T-cell (primary cell): ENCODE measurements at places on chromosomes 13 and 19. TPM values are rescaled to one million over a fixed set of nuclear protein-coding genes. Genes with fewer than 3 reads are reported as not detected.

GRCh38 chr13:30844548-30845296 lies 61.3 kb upstream of the MEDAG start:
- peaks cover 20% of the 10 kb centered on the region for H3K4me1 ChIP-seq
- no peaks in the 10 kb centered on the region for H3K27me3 ChIP-seq
- no peak overlapping the region for H3K4me3 ChIP-seq
- H3K27ac ChIP-seq, result no peak overlapping the region
- DNase-seq, result no peak

DNA sequence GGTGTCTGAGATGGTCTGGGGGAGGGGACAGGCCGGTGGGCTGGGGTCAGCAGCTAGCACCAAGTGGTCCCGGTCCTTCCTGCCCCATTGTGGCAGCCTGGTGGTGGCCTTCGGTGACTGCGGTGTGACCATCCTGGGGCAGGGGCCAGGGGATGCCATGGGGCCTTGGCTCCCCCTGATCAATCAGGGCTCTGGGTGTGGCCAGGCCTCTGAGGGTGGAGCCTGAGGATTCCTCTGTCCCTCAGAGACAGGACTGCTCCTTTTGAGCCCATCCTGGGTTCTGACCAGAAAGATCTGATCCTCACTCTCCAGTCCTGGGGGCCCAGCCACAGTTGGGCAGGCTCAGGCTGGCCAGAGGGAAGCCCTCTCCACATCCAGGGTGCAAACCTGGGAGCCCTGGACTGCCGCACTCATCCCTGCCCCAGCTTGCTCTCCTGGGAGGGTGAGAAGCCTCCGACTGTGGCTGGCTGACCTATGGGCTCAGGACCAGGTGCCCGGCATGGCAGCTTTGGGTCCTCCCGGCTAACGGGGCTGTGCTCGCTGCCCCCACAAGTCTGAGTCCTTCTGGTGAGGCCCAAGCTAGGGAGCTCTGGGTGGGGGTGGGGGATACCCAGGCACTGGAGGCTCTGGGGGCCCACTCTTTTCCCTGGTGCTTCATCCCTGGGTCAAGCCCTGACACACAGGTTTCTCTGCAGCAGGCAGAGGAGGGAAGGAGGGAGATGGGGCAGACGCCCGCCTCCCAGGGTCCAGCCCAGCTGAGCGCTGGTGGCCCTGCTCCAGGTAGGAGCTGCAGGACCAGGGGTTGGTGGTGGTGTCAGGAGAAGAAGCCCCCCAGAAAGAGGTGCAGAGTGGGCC lies 59.5 kb downstream of the IER2 start:
- no peaks in the 10 kb centered on the region for H3K27me3 ChIP-seq
- H3K27ac ChIP-seq, result no peak overlapping the region
- no peak for DNase-seq
- no peaks in the 10 kb centered on the region for H3K36me3 ChIP-seq

- no peaks in the 10 kb centered on the region for H3K4me1 ChIP-seq
- no peak overlapping the region for H3K4me3 ChIP-seq
- no peaks in the 10 kb centered on the region for H3K27me3 ChIP-seq
- no peak overlapping the region for H3K27ac ChIP-seq
These were observed 138.2 kb downstream of the KCNRG start for GRCh38 chr13:50153401-50153800.

GRCh38 chr13:44084146-44084545 lies 204.4 kb downstream of the LACC1 start:
- no peak overlapping the region for H3K27ac ChIP-seq
- no peaks in the 10 kb centered on the region for H3K27me3 ChIP-seq
- DNase-seq, result no peak
- H3K4me3 ChIP-seq, result no peak overlapping the region

DNA sequence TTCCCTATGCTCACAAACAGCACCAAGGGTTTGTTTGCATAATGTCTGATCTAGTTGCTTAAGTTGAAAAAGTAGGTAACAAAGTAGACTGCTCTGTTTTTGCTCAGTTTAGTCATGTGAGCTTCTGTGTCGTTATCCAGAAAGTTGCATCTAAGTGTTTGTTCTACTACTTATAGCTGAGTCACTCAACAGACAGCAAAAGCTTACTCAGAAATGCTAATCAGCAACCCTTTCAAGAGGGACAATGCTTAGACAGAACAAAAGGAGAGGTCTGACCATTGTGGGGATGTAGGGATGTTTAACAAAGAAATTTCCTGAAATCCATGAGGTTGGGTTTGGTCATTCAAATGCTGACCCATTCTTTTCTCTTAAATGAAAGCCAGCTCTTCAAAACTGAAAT lies 106.4 kb downstream of the ATP8A2 start:
- no peak overlapping the region for H3K4me3 ChIP-seq
- no peak for DNase-seq
- H3K27me3 ChIP-seq, result peaks cover 3% of the 10 kb centered on the region

GRCh38 chr13:84870190-84870589 lies 929.0 kb downstream of the SLITRK6 start:
- H3K27ac ChIP-seq, result no peak overlapping the region
- no peaks in the 10 kb centered on the region for H3K4me1 ChIP-seq
- no peaks in the 10 kb centered on the region for H3K27me3 ChIP-seq
- DNase-seq, result no peak
- no peaks in the 10 kb centered on the region for H3K36me3 ChIP-seq

- peaks cover 8% of the 10 kb centered on the region for H3K27me3 ChIP-seq
- H3K27ac ChIP-seq, result no peak overlapping the region
- no peak overlapping the region for H3K4me3 ChIP-seq
- peaks cover 12% of the 10 kb centered on the region for H3K4me1 ChIP-seq
These were observed 38.4 kb upstream of the TCF3 start for GRCh38 chr19:1690699-1691307.

GRCh38 chr19:43504426-43505185 lies at the start of gene PHLDB3:
TSS of gene PHLDB3 (minus strand) at chr19:43504746. CDS start at chr19:43504118, 628 bp downstream.
- H3K27ac ChIP-seq, result peak within 1 kb of the TSS; percentile 83
- H3K4me3 ChIP-seq, result peak within 1 kb of the TSS; percentile 78
- DNase-seq, result peak; percentile 24

PSG6 gene
- not detected for total RNA-seq

ZNF296 gene
- 3.6 TPM for total RNA-seq

GPC6 gene
- total RNA-seq, result 0.06 TPM

TMEM238 gene
- total RNA-seq, result 22.9 TPM

SPRY2 gene
- total RNA-seq, result 0.55 TPM

FREM2 gene
- total RNA-seq, result 0.12 TPM

P2RY11 gene
- 61.7 TPM for total RNA-seq
